ENCODE measurements at places on chromosomes 2 and 18.

DNA sequence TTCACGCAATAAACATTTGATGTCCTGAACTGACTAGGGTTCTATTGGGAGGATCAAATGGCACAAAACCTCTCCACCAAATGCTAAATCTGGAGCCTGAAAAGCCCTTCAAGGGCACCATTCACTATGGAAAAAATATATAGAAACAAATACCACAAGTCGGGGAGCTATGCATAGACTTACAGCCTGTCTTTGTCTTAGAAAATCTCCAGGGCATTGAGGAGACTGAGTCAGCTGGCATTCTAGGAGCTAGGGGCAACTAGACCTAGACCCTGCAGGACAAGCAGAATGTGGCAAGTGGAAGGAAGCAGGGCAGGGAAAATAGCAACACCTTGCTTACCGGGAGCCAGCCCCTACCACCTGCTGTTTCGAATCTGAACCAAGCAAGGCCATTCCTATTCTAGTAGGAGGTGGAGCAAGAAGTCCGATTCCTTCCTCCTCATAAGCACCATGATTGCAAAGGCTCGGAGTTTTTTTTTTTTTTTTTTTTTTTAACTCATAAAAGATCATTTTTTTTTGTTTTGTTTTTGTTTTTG lies 77.8 kb downstream of the DDX1 start:
- no peak for DNase-seq

- DNase-seq, result no peak
Measured at GRCh38 chr2:2520401-2520811, 189.3 kb upstream of the MYT1L start.

GRCh38 chr2:132911726-132912724 lies 242.0 kb upstream of the LYPD1 start:
- peak; percentile 32 for DNase-seq

DNA sequence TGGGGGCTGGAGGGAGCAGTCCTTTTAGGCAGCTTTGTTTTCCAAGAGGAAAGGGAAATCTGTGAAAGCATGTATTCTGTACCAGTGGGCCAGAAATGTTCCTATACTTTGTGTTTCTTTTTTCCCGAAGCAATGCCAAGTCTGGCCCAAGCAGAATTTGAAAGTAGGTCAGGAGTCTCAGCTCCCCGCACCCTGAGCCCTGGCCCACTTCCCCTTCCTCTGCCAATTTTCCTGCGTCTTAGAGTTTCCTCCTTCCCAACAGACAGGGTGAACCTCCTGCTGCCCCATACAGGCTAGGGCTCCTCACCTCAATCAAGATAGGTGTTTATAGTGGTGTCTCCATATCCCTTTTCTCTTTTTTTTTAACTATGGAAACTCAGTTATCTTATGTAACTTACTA lies 65.3 kb downstream of the KCTD18 start:
- DNase-seq, result no peak

DNA sequence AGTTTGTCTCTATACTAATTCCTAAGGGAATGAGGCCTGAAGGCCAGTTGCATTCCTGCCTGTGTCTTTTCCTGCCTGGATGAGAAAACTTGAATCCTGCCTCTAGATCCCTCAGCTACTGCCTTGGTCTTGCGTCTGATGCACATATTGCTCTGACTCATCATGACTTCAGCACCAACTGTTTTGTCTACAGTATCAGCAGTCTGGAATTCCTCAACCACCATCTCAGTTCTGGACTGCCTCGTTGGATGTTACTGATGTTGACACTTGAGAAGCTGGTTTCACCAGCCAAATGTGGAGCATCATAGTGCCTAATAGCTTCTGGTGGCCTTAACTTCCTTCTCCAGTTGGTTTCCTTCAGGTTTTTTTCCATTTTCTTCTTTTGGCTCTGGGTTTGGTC lies 211.0 kb downstream of the CTNNA2 start:
- peak; percentile 99 for DNase-seq

DNA sequence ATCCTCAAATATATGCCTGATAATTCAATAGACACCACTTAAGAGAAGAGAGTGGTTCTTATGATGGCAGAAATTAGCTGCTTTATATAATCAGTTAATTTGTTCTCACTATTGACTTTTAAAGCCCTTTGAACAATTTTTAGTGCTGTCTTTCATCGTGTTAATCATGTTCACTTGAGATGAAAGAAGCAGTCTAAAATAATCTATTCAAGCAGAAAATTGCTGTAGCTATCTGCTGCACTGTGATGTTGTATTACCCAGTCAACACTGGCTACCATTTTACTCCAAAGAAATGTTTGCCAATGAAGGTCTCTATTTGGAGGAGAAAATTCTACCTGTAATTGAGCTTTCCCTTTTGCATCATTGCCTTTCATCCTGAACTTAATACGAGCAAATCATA lies 459.8 kb upstream of the FSIP2 start:
- no peak for DNase-seq

GRCh38 chr2:62149708-62150107 lies 46.2 kb upstream of the B3GNT2 start:
- peak; percentile 98 for DNase-seq

GRCh38 chr2:45636008-45636407 lies 15.5 kb upstream of the PRKCE start:
- DNase-seq, result no peak

DNA sequence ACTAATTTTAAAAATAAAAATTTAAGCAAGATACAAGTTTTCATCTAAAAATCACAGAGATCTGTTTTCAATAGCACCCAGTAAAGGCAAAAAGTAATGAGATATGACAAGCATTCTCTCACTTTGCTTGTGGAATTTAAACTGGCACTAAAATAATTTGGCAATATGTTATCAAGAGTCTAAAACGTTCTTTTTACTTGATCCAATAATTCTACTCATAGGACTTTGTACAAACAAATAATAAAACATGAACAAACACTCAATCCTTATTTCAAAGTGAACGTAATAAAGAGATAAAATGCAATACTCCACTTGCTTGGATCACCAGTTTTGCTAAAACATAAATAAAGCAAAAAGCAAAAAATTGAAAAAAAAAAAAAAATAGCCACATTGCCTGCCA lies 30.4 kb downstream of the PIAS2 start:
- DNase-seq, result no peak

DNA sequence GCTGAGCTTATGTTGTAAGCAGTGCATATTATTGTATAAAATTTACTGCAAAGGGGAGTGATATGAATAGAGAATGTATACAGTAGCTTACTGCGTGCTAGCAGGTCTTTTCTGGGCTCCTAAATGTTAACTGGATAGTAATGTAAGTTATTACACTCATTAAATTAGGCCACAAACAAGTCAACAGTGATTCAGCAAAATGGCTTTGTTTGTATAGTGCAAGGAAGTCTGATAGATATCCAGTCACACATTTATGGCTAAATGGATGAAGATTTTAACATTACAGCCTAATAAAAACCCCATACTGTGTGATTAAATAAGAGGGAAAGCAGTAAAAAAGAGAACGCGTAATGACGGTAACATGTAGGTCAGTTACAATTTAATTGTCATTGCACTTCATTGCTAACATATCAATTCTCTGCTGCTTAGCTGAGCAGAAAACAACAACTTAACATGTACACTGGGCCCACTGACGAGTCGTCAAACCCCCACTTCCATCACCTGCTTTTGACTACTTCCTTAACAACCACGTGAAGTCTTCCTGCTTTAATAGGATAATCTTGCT lies 665.0 kb upstream of the FANCL start:
- DNase-seq, result no peak

DNA sequence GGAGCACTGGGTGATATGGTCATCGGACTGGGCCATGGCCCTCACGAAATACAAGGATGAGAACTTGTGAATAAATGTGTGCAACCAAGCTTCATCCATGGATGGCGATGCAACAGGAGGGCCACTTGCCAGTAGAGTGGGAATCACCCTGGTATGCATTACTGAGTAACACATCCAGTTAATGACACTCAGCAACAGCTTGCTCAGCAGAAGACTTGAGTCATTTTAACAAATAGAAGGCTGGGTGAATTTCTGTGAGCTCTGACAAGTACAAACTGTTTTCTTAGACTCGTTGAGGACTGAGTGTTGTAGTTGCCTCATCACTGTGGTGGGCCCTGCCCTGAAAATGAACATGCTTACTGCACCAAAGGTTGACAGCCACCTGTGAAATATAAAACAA lies 221.6 kb downstream of the NCKAP5 start:
- peak; percentile 83 for DNase-seq

- DNase-seq, result peak; percentile 72
Measured at GRCh38 chr2:12716032-12716281, 779 bp upstream of the TRIB2 start.

DNA sequence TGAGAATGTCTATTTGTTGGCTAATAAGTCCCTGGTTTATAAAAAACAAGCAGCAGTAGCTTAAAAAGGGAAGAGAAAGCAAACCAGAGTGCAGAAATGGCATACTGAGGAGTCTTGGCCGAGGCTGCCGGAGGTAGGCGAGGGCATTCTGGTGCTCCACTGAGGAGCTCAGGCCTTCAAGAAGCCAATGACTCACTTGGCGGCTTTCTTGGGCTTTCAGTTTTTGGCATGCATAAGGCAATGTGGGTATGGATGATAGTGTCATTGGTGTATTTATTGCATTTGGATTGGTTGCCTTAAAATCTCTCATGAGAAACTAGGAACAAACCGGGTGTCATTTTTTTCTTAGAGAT lies 119.6 kb upstream of the ARL5A start:
- DNase-seq, result peak; percentile 8

DNA sequence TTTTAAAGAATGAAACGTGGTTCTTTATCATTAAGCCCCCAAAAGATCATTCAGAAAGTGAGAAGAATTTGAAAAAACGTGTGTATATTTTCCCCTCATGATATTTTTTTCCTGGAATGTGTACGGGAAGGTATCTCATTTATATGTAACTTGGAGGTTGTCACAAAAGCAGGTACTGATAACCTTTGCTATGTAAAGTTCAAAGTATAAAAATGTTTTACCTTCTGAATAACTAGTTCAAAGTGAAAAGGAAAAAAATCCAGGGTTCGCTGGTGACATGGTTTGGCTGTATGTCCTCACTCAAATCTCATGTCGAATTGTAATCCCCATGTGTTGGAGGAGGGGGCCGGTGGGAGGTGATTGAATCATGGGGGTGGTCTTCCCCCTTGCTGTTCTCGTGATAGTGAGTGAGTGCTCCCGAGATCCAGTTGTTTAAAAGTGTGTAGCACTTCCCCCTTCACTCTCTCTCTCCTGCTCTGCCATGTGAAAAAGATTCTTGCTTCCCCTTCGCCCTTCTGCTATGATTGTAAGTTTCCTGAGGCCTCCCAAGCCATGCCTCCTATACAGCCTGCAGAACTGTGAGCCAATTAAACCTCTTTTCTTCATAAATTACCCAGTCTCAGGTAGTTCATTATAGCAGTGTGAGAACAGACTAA lies 144.2 kb downstream of the DCDC2C start:
- DNase-seq, result no peak

GRCh38 chr2:168566974-168567665 lies 111.0 kb downstream of the CERS6 start:
- DNase-seq, result no peak

GRCh38 chr18:68017385-68017784 lies 500.9 kb upstream of the DSEL start:
- no peak for DNase-seq

DNA sequence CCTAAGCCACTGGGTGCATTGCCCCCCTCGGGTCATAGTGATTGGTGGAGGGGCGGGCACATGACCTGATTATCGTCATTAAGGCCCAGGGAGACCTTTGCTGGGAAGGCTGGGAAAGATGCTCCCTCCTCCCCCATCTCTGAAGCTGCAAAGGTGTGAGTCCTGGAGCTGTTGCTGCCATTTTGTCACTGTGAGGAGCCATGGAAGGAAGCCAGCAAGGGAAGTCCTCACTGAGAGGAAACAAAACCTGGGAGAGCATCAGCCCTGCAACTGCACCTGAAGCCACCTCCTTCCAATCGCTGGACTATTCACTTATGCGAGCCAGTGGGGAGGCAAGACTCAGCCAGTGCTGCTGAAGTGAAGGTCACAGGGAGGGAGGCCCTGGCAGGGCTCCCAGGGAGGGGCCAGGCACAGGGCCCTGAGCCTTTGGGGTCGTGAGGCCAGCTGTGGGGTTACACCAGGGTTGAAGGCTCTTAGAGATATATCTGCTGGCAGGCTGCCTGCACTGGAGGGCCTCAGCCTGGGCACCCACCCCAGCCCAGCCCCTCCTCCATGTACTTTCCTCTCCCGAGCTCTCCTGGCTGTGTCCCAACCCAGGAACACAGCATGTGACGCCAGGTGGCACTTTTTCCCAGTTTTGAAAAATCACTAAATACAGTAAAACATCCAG lies 10.7 kb upstream of the FAHD2A start:
- DNase-seq, result no peak

DNA sequence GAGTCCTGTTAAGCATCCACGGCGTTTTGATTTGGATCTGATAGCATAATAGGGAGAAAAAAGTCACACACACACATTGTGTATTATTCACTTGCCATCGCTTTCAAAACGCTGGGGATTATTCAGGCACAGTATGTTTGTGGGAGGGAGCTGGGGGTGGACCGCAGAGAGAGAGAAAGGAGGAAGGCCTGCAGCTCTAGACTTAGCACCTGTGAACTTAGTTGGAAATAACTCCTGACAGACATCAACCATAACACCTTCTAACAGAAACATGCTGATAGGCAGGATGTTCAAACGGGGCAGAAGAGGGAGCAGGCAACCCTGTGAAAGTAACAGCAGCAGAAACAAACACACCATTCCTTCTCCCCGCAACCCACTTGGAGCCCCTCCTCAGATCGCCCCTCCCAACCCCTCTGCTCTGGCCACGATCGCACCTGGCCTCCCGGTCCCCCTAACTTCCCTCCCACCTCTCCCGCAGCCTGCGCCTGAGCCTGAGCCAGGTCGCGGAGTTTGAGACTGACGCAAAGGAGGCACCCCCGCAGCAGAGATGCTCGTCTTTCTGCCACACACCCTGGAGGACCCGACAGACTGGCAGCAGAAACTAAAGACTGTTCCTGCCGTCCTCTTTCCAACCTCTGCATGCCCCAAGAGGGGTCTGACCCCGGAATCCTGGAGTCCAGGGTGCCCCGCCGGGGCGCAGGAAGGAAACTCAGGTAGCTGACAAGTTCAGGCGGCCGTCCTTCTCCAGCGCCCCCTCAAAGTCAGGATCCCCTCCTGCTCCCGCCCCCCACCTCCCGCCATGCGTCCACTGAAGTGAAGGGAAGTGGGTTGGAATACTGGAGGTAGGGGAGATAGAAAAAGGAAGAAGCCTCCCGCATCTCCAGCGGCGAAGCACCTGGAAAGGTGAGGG lies 738 bp downstream of the CHST9 start:
- DNase-seq, result no peak

DNA sequence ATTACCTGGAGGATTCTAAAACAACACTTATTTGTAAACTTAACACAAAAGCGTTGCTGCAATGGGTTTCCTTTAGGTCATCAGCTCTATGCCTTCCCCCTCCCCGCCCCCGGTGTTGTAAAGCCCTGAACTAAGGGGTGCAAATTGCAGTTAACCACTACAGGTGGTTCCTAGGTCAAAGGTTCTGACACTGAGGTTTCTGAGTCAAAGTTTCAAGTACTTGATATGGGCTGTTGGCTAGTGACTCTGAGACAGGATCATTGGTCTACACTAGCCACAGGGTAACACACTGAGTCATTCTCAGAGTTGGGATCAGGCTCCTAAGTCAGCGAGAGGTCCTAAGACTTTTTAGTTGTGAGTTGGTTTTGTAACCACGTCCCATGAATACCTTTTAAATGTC lies 15.4 kb downstream of the IL1B start:
- DNase-seq, result no peak

- peak; percentile 72 for DNase-seq
Measured at GRCh38 chr2:219171231-219171651, 1.4 kb upstream of the SLC23A3 start.

All from fibroblast of skin of right biceps (primary cell).